ENCODE measurements at places on chromosomes 1 and 21. TPM values are rescaled to one million over a fixed set of nuclear protein-coding genes. Genes with fewer than 3 reads are reported as not detected.

- DNase-seq = no peak
Measured at GRCh38 chr1:221204055-221204833, 325.0 kb downstream of the HLX start.

- no peak for DNase-seq
Measured at GRCh38 chr1:245690156-245690690, 535.4 kb downstream of the KIF26B start.

DNA sequence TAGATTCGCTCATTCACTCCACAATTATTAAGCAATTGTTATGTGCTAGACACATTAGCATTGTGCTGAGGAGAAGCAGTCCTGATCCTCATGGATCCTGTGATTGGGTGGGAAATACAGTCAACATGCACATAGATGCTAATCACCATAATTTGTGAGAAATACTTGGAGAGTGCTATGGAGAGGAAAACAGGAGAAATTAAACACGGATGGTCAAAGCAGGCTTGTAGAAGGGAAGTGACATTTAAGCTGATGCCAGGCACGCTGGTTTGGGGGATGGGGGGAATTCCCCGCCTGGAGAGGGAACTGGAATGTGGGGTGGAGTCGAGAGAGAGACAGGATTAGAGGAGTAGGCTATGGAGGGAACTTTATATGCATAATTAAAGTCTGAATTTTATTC is 52.2 kb upstream of the L1TD1 start:
- no peak for DNase-seq

- no peak for DNase-seq
Measured at GRCh38 chr21:45549626-45550463, 7.6 kb upstream of the SLC19A1 start.

DNA sequence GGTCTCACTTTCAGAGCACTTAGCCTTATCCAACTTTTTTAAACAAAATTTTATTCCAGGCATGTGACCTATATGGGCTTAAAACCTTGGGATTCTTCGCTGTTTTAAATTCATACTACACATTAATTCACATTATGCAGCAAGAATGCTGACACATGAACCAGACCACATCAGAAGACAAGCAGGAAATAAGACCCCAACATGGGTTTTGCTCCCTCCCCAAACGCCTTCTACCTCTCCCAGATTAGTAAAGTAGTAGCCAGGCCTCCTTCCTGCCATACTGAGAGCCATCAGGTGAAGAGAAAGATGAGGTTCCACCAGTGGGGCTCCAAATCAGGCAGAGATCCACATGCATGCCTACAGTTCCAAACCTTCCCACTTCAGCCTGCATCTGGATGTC is 3.7 kb downstream of the IGSF3 start:
- DNase-seq = no peak

DNA sequence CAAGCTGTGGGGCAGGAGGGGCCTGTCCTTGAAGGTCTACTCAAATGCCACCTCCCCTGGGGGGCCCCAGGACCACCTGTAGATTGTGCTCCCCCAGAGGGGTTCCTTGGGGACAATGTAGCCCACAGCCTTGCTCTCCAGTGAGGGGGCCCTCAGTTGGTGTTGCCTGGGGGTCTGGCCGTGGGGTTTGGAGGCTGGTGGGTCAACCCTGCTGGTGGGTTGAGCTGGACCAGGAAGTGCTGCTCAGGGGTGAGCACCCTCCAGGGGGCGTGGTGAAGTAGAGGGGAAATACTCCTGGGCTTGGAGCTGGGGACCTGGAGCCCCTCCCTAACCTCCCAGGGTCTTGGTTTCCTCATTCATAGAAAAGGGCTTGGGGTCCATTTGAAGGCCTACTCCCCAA is 143.6 kb upstream of the WNT4 start:
- no peak for DNase-seq

- no peak for DNase-seq
Measured at GRCh38 chr1:34887593-34887992, 28.0 kb upstream of the SMIM12 start.

- DNase-seq = no peak
Measured at GRCh38 chr1:43206600-43207228, 34.6 kb downstream of the CFAP57 start.

DNA sequence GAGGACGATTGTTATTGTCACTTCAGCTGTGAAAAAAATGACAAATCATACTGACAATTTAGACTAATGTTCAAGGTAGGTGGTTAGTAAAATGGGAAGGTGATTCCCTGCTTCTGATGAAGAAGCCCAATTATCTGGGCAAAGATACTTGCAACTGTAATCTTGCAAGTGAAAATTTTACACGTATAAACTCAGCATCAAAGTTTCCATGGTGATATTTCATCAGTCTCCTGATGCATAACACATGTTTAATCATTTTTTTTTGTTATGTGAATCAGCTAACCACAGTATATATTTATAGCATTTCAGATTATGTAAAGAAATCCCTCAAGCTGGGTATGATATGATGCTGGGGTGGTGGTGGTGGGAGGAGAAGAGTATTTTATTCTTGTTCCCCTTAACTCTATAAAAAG is 16.4 kb upstream of the KCNK1 start:
- DNase-seq = no peak

GRCh38 chr1:204240233-204240632 is 26.4 kb upstream of the GOLT1A start:
- no peak for DNase-seq

DNA sequence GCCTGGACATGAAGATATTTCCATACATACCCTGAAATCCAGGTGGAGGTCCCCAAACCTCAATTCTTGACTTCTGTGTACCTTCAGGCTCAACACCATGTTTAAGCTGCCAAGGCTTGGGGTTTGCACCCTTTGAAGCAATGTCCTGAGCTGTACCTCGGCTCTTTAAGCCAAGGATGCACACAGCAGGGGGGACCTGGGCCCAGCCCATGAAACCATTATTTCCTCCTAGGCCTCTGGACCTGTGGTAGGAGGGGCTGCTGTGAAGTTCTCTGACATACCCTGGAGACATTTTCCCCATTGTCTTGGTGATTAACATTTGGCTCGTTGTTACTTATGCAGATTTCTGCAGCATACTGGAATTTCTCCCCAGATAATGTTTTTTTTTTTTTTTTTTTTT is 184.3 kb upstream of the RGS18 start:
- DNase-seq = no peak

The SELL gene
- polyA plus RNA-seq = 1.6 TPM

The FMOD gene
- 75.8 TPM for polyA plus RNA-seq

The OR10Z1 gene
- polyA plus RNA-seq = 0.13 TPM

The NHLH1 gene
- 0.59 TPM for polyA plus RNA-seq

The AMY2A gene
- polyA plus RNA-seq = not detected

The AK4 gene
- 6.8 TPM for polyA plus RNA-seq

The WNT4 gene
- 5.3 TPM for polyA plus RNA-seq

The ADCY10 gene
- polyA plus RNA-seq = 0.18 TPM

The FAAH gene
- polyA plus RNA-seq = 20.1 TPM

Measured in forelimb muscle (tissue), 1 donor.